ENCODE measurements at places on chromosomes 13 and 19.

DNA sequence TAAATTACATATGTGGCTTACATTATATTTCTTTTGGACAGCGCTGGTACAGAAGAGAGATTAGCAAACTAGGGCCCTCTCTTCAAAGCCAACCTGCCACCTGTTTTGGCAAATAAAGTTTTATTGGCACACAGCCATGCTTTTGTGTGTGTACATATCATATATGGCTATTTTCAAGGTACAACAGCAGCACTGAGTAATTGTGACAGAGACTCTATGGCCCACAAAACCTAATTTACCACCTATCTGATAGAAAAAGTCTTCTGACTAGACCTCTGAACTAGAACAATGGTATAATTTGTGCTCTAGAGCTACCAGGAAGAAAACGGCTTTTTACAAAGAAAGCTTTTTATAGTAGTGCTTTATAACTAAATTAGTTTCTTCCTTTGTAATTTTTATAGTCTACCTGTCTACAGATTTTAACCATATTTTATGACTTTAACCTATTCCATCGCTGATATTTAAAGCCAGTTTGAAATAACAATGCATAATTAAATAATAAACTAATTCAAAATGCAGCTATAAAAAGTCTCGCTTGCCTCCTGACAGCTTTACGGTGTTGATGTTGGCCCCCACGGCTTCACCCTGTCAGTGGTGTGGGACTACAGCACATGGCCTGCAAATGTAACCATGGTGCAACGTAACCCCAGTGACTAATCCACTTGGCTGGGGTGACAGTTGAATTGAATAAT is 17.7 kb upstream of the DPY19L3 start:
- no peak for DNase-seq

DNA sequence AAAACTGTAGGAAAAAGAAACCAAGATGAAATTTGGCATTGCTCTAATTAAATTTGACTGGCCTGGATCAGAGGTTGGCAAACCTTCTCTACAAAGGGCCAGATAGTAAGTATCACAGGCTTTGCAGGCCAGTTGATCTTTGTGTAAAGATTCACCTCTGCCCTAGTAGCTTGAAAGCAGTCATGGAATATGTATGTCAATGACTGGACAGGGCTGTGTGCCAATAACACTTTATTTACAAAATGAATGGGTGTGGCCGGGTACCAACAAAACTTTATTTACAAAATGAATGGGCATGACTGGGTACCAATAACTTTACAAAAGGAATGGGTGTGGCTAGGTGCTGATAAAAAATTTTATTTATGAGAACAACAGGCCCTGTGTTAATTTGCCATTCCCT is 20.0 kb downstream of the SIN3B start:
- no peak for DNase-seq

GRCh38 chr19:46898731-46899130 is 37.9 kb downstream of the ARHGAP35 start:
- no peak for DNase-seq

DNA sequence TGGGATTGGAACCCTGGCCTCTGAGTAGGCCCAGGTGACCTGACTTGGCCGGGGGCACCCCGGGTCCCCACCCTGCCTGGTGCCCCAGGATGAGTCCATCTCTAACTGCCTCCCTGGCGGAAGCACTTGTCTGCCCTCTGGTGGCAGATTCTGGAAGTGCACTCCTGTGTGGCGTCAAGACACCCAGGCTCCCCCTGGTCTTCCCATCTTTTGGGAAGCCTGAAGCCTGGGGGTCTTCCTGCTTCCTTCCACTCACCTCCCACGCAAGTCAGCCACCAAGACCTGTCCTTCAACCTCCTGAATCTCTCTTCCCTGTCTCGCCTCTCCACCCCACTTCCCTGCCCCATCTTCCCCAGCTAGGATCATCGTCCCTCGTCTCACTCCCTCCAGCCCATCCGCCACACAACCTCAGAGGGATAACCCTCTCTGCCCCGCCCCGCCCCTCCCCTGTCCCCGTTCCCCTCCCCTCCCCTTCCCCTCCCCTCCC is 7.4 kb downstream of the RABAC1 start:
- DNase-seq: peak; percentile 87

DNA sequence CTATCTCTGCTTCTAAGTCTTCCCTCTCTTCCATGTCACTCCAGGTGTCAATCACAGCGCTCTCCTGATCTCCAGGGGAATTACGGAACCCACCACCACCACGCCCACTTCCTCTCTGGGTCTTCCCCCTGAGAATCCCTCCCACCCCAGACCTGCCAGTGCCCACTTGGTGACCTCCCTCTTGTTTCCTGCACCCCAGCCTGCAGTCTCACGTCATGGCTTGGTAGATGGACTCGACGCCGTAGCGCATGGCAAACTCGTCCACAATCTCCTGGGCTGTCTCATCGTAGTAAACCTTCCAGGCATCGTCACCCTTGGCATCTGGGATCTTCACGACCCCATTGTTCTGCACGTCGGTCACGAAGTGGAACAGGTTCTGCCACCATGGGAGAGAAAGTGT is 47.0 kb downstream of the UNC13A start:
- DNase-seq: no peak

DNA sequence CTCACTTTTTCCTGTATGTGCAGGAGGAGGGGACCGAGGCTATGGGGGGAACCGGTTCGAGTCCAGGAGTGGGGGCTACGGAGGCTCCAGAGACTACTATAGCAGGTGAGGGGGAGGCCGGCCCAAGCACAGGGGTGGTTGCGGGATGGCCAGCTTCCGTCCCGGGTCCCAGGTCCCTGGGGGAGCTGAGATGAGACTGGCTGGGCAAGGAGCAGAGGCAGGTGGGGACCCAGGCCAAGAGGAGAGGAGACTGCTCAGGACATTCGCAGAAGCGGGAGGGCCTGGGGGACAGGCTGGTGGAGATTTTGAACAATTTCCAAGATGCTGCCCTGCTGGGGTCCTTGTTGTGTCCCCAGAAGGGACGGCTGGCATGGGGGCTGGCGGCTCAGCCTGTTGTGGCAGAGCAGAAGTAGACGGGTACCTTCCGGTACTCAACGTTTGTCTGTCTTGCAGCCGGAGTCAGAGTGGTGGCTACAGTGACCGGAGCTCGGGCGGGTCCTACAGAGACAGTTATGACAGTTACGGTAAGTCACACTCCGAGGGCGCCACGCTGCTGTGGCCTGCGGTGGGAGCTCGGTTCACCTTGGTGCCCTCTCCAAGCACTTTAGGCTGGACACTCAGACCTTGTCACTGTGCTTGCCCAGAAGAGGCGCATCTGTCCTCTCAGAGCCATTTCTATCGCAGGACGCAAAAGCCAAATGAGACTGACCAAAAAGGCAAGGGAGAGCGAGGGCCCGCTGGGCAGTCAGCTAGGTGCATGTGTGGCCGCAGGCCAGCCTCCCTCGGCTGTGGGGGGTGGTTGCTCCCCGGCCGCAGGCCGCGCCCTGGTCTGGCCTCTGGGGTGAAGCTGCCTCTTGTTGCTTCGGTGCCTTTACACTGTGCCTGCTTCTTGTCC is 2.6 kb downstream of the CIRBP start:
- no peak for DNase-seq

DNA sequence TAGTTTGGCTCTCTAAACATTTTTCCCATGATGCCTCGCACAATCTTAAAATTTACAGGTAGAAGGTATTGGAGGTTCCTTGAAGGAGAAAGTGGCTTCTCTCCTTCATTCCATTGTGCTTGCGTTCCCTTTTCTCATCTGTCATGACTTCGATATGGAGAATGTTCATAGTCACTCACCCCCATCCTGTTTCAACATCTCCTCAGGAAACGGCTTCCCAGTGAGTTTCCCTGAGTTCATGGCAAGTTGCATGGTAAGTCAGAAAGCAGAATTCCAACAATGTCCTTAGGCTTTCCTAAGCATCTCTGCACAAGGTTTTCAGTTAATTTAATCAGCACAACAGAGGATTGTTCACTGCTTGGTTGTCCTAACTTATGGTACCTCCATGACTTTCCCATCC is 581.8 kb upstream of the SLITRK5 start:
- DNase-seq: no peak

DNA sequence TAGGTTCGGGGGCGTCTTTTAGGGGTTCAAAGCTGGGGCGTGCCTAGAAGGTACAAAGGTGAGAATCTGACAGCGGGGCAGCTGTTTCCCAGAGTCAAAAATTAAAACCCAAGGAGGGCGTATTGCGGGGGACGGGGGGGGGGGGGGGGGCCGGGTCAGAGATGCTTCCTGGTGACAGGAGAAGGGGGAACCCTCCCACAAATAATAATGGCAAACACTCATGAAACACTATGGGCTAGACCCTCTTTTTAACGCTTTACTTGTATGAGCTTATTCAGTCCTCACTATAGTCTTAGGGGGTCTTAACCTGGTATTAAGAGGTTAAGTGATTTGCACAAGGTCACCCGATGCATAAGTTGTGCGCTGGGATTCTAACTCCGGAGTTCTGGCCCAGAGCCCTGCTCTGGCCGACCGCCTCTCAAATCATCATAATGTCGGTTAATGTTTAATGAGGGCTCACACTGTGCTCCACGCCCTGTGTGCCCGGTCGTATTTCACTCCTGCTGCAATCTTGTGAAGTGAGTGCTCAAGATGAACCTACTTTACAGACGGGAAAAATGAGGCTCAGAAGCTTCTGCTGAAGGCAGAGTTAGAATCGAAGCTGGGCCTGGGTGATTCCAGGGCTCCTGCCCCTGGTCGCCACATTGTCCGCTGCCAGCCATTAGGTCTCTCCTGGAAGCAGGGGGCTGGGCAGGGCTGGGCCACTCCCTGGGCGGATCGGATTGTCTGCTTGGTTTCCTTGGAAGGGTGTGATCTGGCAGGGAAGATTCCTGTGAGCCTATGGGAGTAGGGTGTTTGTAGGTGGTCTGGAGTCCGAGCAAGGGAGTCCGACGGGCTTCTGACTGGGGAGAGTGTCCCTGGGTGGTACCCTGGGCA is 964 bp downstream of the PAK4 start:
- no peak for DNase-seq

GRCh38 chr13:100506154-100506553 is 82.4 kb downstream of the GGACT start:
- peak; percentile 77 for DNase-seq

GRCh38 chr13:20340136-20340758 is 108.1 kb upstream of the GJB6 start:
- no peak for DNase-seq

DNA sequence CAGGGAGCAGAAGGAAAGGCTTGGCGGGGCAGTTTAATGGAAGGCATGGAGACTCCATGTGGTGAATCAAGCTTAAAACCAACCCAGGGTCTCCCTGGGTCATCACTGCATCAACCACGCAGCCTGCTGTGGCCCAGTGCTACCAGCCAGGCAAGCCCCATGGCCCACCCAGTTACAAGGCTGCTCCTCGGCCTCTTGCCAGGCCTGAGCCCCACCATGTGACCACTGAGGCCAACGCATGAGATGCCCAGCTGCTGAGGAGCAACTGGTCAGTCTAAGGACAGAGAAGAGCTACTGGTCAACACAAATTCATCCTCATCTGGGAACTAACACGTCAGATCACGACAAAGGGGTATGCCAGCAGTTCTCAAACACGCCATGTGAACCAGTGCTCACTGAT is 15.4 kb upstream of the KPTN start:
- DNase-seq: no peak

- no peak for DNase-seq
Measured at GRCh38 chr19:47215581-47215980, 15.4 kb downstream of the BBC3 start.

DNA sequence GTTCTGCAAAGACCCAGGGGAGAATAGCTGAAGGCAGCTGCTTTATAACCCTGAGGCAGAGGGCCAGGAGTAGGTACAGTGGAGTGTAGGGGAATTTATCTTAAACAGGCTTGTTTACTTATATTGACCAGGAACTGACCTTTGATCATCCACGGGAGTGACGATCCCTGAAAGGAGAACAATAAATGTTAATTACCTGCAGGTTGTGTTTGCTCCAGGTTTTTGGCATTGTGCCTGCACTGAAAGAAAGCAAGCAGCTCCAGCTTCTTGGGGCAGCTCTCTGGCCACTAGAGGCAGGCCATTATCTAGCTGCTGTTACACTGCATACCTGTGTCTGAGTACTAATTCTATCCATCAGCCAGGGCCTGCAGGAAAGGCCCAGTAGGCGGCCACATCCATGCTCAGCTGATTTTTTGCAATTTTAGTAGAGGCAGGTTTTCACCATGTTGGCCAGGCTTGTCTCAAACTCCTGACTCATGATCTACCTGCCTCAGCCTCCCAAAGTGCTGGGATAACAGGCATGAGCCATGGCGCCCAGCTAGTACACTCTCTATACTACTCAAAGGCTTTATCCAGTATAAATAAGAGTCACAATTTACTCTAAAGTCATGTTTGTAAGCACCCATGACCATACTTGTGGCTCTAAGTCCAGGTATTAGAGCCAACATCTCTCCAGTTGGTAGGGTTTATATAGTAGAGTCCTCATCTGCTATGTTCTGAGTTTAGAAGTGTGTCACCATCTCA is 8.5 kb upstream of the ZNF91 start:
- DNase-seq: no peak

GRCh38 chr13:29884671-29885430 is 34.4 kb upstream of the UBL3 start:
- peak; percentile 11 for DNase-seq

GRCh38 chr13:86840250-86841191 is 830.6 kb upstream of the SLITRK5 start:
- DNase-seq: no peak

DNA sequence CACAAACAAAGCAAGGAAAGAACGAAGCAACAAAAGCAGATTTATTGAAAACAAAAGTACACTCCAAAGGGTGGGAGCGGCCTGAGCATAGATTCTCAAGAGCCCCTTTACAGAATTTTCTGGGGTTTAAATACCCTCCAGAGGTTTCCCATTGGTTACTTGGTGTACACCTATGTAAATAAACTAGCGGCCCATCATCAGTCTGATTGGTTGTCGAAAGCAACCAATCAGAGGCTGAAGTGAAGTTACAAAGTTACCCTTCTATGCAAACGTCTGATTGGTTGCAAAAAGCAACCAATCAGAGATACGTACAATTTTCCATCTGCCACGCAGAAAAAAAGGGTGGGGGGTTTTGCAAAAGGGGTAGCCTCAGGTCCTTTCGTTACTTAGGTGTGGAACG is 96.3 kb upstream of the UBAC2 start:
- no peak for DNase-seq

DNA sequence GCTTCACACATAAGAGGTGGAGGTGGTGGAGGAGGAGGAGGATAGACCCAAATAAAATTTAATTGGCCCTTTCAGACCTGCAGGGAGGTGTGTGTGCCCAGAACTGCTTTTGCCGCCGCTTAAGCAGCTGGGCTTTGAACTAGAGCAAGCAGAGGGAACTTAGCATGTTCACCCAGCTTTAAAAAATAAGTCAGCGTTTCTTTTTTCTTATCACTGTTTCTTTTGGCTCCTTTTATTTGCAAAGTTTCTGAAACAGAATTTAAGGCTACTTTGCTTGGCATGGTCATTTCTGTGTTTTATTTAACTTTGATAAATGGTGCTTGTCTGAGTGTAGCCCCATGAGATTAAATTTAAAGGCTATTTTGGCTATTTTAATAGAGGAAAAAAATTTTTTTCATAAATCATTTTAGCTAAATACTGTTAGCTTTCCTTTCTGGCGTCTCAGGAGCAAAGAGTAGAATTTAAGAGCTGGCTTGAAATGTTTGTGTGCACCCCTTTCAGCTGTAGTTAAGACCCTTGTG is 43.3 kb upstream of the RNF113B start:
- no peak for DNase-seq

GRCh38 chr19:1128106-1128505 is 24.3 kb downstream of the GPX4 start:
- no peak for DNase-seq

GRCh38 chr19:6071875-6072274 is 38.4 kb downstream of the RFX2 start:
- DNase-seq: no peak

GRCh38 chr13:34124666-34125306 is 306.8 kb downstream of the RFC3 start:
- DNase-seq: no peak

- DNase-seq: no peak
Measured at GRCh38 chr19:27752530-27753184, 1460.3 kb downstream of the UQCRFS1 start.

All from GM12865 (cell line).